ENCODE measurements at places on chromosomes 12 and 14. TPM values are rescaled to one million over a fixed set of nuclear protein-coding genes. Genes with fewer than 3 reads are reported as not detected.

Gene CPNE6
- 0.19 TPM for total RNA-seq

GRCh38 chr12:64825143-64826021 lies 935 bp downstream of the TBC1D30 start:
- peak; percentile 4 for DNase-seq

- DNase-seq = no peak
Observed at GRCh38 chr12:106018286-106018685, 120.5 kb downstream of the NUAK1 start.

- no peak for DNase-seq
Observed at GRCh38 chr12:116558280-116559161, 660 bp upstream of the MAP1LC3B2 start.

GRCh38 chr14:21346532-21347135 lies 37.2 kb downstream of the SUPT16H start:
- no peak for DNase-seq

DNA sequence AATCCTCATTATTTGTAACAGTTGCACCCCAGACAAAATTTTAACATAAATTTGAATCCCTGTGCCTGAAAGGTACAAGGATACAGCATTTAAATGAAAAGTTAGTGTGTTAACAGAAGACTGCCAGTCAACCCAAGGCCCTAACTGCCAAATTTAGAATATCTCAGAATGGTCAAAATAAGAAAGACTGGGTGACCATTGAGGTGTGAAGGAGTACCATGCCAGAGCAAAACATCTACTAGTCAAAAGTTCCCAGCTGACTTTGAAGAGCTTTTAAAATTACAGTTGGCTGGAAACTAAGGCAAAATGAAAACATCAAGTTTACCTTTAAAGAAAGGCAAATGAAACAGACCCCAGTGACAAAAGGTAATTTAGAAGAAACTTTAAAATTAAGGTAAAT lies 18.4 kb downstream of the SAV1 start:
- DNase-seq = no peak

DNA sequence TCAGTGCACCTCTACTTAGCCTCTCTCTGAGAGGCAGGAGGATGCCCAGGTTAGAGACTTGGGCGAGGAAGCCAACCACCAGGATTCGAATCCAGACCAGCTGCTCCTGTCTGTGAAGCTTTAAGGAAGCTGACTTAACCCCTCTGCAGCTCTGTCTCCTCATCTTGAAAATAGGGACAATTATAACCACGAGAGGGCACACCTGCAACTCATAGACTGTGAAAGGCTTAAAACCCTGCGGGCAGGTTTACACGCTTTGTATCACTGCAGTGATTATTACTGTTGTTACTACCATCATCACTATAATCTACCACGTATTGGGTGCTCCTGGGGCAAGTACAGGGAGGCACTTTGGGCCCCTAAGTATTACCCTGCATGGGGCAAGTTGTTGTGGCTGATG lies 379.8 kb downstream of the VRK1 start:
- no peak for DNase-seq

- no peak for DNase-seq
Observed at GRCh38 chr12:20040831-20041230, 327.5 kb upstream of the PDE3A start.

DNA sequence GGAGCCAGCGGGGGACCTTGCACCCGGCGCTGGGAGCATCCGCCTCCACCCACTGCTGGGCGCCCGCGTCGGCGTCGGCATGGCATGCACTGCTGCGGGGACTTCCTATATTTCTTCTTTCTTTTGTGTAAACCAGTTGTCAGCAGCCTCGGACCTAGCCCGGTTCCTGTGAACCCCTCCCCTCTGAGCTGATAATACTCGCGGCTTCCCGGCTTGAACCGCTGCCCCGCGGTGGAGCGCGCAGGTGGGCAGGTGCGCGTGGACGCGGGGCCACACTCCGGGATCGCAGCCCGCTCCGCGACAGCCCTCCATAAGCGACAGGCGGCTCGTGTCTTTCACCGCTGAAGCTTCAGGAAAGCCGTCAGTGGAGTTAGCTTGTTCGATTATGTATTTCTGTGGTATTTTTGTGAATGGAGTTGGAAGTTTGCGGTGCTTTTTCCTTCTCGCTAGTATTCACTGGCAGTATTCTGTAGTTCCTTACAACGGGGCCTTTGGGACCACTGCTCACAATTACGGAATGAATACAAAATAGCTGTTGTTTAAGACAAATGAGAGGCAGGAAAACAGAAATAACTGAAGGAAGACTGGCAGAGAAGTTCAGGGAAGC lies 870 bp downstream of the BMAL2 start:
- DNase-seq = peak; percentile 37

DNA sequence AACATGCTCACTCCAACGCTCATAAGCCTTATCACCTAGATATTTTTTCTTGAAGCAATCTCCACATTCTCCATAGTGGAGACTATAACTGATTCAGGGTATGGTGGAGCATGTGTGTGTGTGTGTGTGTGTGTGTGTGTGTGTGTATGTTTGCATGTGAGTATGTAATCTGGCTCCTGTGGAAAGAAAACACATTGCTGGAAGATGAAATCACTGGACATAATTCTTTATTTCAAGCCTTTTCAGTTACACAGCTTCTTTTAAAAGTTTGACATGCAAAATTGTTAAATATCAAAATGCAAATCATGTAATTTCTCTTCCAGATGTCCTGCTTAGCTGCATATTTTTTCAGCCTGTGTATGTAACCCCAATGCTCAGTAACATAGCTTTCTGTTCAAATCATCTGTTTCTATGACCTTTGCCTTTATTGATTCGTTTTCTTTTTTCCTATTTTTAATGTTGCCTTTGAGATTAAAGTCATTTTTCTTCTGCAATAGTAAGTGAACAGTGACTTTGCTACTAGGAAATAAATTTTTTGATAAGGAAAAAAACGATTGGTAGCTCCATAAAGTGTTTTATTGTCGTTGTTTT lies 80.5 kb upstream of the BTG1 start:
- DNase-seq = no peak

DNA sequence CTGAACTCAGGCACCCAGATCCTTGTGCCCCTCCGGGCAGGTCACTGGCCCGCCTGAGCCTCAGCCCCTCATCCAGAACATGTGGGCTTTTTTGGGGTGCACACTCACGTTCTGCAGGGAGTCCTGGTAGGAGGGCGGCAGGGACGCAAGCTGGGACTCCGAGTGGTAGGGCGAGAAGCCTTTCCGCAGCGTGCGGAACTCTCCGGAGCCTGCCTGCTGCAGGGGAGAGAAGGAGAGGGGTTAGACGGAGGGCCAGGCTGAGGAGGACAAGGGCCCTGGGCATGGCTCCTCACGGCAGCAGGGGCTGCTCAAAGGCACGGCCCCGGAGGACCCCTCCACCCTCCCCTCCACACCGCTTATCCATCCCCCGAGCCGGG lies 40.8 kb downstream of the CCNK start:
- DNase-seq = no peak

DNA sequence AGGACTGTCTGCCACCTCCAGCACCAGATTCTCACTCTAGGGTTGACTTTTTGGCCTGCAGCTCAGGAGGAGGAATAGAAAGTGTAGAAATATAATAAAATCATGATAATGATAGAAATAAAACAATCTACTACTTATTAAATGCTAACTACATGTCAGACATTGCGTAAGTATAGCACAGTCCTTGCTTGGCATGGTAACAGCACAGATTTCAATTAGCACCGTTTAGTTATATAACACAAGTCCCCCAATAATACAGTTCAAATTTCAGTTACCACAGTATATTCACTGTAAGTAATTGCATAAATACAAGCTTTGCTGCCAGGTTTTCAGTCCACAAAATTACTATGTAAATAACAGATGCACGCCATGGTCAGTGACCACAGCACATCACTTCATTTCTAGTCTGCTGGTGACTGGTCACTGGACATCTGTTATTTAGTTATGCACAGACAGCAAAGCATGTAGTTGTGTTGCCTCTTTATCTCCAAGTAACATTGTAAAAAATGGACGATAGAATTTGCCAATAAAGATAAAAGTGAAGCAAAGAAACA lies 6.5 kb upstream of the GLT8D2 start:
- no peak for DNase-seq

Data from kidney (tissue), 22 donors.